ENCODE measurements at places on chromosomes 11 and 22.

DNA sequence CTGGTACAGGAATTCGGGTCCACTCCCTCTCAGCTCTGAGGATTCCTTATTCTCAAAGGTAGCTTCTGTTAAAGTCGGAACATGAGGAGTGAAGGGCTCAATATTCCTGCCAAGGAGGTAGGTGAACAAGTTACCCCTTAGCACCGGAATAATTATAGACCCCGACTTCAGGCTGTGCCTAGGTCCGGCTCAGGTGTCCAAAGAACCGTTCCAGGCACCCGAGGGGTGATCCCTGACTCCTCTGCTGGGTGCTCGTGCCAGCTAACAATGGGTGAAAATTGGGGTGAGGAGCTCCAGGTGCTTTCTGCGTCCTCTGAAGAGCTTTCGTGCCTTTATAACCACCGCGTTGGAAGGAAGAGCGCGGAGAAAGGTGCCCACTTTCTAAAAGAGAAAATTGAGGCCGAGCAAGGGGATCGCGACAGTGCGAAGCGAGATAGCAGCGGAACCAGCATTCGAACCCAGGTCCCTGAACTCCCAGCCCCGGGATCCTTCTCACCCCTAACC lies 393 bp downstream of the CYB561A3 start:
- DNase-seq = no peak

GRCh38 chr11:84145616-84146185 lies 859.5 kb upstream of the CCDC90B start:
- DNase-seq = no peak

GRCh38 chr22:50686794-50687193 lies 14.2 kb downstream of the SHANK3 start:
- no peak for DNase-seq

GRCh38 chr11:40323241-40323640 lies 1136.2 kb downstream of the LRRC4C start:
- DNase-seq = no peak

GRCh38 chr22:33271390-33272161 lies 213.4 kb upstream of the SYN3 start:
- DNase-seq = peak; percentile 14

Measured in fibroblast of skin of right biceps (primary cell).